Activated CD4-positive, alpha-beta T cell treated with anti-CD3 and anti-CD28 coated beads, Interleukin-10, Interleukin-2, amounts not matched to agents 100 ng/mL and 50 ng/mL, durations not matched to agents 16 hours and 8 hours (primary cell): ENCODE measurements at places on chromosomes 7 and 10.

DNA sequence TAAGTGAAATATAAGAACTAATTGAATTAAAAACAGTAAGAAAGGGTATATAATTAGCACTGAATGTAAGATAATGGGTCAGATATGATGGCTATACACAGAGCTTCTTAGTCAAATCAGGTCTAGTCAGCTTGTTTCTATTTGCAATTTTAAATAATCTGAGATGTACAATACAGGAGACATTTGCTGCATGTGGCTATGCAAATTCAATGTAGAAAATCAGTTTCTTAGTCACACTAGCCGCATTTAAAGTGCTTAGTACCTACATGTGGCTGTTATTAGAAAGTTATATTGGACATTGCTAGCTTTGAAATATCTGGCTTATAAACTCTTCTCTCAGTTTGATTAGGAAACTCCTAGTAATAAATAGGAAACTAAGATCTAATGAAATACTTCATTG is 25.3 kb downstream of the CCDC7 start:
- no peak for DNase-seq

- DNase-seq: peak; percentile 50
Measured at GRCh38 chr7:144384555-144385245, 18.8 kb downstream of the NOBOX start.

GRCh38 chr7:51702673-51703072 is 386.1 kb upstream of the COBL start:
- no peak for DNase-seq

GRCh38 chr10:34397324-34397723 is 417.8 kb downstream of the PARD3 start:
- DNase-seq: no peak

DNA sequence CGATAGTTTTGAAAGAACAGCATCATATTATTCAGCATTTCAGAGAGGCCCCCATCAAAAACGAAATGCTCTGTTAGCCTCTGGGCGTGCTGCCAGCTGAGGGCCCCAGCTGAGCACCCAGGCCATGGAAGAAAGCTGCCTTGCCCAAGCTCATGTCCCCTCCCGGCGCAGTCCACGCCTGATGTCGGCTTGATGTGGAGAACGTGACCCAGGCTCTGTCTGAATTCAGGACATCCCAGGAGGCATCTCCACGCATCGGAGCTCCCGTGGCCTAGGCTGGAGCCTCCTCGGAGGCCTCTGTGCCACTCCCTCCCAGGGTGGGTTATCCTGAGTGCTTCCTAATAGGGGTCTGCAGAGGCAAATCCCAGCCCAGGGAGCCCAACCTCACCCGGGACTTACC is 218.3 kb upstream of the AKR1E2 start:
- DNase-seq: no peak

DNA sequence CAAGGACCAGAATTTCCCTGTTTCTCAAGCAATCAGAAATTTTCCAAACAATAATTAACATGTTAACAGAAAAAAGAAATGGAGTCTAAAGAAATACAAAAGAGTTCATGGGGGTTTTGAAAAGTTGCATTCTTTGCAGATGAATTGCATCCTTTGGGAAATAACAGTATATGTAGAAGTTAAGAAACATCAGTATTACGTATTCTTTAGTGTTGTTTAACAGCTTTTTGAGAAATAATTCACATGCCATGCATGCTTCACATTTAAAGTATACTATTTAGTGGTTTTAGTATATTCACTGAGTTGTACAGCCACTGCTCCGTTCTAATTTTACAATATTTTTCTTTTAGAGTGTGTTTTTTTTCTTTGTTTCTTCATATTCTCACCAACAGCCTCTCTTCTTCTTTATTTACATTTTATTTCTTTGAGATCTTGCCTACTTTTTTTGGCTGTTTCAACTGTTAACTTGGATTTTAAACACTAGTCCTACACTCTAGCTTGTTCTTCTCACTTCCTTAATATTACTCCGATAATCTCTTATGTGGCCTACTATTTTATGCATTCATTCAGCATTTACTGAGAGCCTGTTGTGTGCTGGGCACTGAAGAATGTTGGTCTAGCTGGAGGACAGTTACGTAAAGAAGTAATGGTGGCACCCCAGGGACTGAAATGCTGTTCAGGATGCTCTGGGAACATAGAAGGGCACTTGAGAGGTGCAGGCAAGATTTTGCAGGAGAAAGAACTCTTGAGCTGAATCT is 330.1 kb downstream of the EXOC4 start:
- DNase-seq: no peak

GRCh38 chr10:25701652-25702051 is 232.4 kb upstream of the MYO3A start:
- DNase-seq: no peak

DNA sequence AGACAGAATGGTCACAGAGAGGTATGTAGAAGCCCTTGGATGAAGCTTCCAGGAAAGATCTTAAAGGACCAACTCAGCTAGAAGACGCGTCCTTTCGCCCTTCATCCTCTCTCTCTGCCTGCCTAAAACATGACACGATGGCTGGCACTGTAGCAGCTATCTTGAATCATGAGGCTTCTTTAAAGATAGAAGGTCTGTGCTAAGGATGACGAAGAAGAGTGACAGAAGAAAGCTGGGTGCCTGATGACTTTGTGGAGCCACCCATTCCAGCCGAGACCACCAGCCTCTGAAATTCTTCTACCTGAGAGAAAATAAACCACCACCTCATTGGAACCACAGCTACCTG is 25.5 kb downstream of the WDR86 start:
- no peak for DNase-seq

DNA sequence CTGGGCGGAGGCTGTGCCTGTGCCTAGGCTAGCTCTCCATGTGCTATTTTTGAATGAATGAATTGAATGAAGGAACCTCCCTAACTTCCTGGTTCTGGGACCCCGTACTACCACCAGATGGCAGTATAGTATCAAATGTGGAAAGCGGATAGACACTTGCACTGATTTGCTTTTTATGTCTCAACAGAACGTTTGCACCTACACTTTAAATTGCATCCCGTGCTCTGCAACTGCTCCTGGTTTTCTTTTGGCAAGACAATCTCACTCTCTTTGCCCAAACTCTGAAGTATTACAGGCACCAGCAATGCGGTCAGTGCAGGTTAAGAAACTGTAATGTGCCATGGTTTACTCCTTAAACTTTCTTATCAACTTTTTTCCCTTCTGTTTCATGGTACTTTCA is 6.5 kb downstream of the FZD8 start:
- DNase-seq: peak; percentile 69

- peak; percentile 6 for DNase-seq
Measured at GRCh38 chr7:90412458-90413184, 9.4 kb downstream of the CLDN12 start.

DNA sequence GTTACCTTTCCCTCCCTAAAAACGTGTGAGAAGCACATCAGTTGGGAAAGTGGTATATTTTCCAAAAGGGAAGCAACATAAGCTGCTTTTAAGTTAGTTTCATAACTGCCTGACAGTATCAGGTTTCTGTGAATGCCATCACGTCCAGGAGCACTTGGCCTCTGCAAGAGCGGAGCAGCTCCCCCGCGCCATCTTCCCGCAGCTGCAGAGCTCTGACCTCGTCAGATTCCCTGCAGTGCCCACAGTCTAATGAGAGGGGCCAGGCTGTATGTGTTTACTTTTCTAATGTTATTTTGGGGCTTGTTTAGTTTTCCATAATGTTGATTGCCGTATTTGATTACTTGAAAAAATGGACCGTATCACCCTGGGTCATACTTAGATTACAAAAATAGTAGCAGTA is 74.2 kb downstream of the MGMT start:
- no peak for DNase-seq

GRCh38 chr10:119203006-119203405 is 4.4 kb upstream of the GRK5 start:
- no peak for DNase-seq

GRCh38 chr7:145624618-145625017 is 492.0 kb upstream of the CNTNAP2 start:
- DNase-seq: no peak

GRCh38 chr7:156620291-156620675 is 20.3 kb upstream of the RNF32 start:
- no peak for DNase-seq

DNA sequence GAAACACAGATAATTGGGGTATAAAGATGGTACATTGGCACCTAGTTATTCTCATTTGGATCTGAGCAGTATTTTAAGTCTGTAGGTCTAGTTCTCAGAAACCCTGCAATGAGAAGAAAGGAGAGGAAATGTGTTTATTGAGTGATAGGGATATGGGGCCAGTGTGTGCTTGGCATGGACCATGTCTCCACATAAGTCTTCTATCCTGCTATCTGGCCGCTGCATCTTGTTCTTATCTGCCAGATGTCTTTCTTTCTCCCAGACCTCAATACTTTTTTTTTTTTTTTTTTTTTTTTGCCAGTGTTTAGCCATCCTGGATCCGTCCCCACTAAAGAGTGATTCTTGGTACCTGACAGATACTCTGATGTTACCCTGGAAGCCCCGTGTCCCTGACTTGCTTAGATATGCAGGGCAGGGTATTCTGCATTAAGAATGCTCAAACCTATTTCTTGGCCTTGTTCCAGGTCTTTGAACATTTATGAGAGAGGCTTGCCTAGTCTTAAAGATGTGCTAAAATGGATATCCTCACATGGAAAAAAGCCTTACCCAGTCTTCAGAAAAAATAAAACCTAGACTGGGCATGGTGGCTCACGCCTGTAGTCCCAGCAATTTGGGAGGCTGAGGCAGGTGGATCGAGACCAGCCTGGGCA is 10.0 kb downstream of the MTURN start:
- no peak for DNase-seq

- DNase-seq: no peak
Measured at GRCh38 chr10:111999205-111999914, 184.2 kb downstream of the GPAM start.
